ENCODE measurements at places on chromosomes 7 and 10. TPM values are rescaled to one million over a fixed set of nuclear protein-coding genes. Genes with fewer than 3 reads are reported as not detected.

SPDYE11 gene
- polyA plus RNA-seq = not detected

SPOCK2 gene
- polyA plus RNA-seq = 0.03 TPM

CUZD1 gene
- polyA plus RNA-seq = 0.93 TPM

PITRM1 gene
- polyA plus RNA-seq = 86.5 TPM

GBX1 gene
- not detected for polyA plus RNA-seq

FAM24A gene
- polyA plus RNA-seq = not detected

MMD2 gene
- not detected for polyA plus RNA-seq

ACTR3C gene
- polyA plus RNA-seq = 1.3 TPM

PAX4 gene
- not detected for polyA plus RNA-seq

ACBD7 gene
- polyA plus RNA-seq = not detected

PRRT4 gene
- polyA plus RNA-seq = 0.12 TPM

CYP26C1 gene
- polyA plus RNA-seq = not detected

STK31 gene
- 0.01 TPM for polyA plus RNA-seq

NPFFR1 gene
- polyA plus RNA-seq = not detected

SFR1 gene
- 6.1 TPM for polyA plus RNA-seq

ADCY1 gene
- polyA plus RNA-seq = 0.50 TPM

GPR37 gene
- polyA plus RNA-seq = 0.28 TPM

AZGP1 gene
- polyA plus RNA-seq = 1.3 TPM

ANKRD22 gene
- polyA plus RNA-seq = 5.2 TPM

PNLIP gene
- not detected for polyA plus RNA-seq

FIS1 gene
- polyA plus RNA-seq = 202 TPM

GNAT3 gene
- not detected for polyA plus RNA-seq

SFTPA1 gene
- polyA plus RNA-seq = not detected

PSPH gene
- 21.6 TPM for polyA plus RNA-seq

GNGT1 gene
- not detected for polyA plus RNA-seq

IL2RA gene
- polyA plus RNA-seq = not detected

TSC22D4 gene
- 9.1 TPM for polyA plus RNA-seq

ELAPOR2 gene
- 3.3 TPM for polyA plus RNA-seq

ETV1 gene
- polyA plus RNA-seq = 5.0 TPM

BMPER gene
- polyA plus RNA-seq = 0.58 TPM

SYNPO2L gene
- not detected for polyA plus RNA-seq

SH2D4B gene
- 0.03 TPM for polyA plus RNA-seq

VTI1A gene
- 18.5 TPM for polyA plus RNA-seq

EMX2 gene
- polyA plus RNA-seq = 2.4 TPM

PHYHIPL gene
- polyA plus RNA-seq = 0.09 TPM

C10orf90 gene
- not detected for polyA plus RNA-seq

LLCFC1 gene
- not detected for polyA plus RNA-seq

OR6B1 gene
- polyA plus RNA-seq = not detected

ITIH5 gene
- polyA plus RNA-seq = 0.10 TPM

OPALIN gene
- polyA plus RNA-seq = not detected
